MCF 10A (cell line): ENCODE measurements at places on chromosomes 7 and 10.
A peak's percentile ranks its signal among the peaks of the same experiment; 100 is the strongest.

DNA sequence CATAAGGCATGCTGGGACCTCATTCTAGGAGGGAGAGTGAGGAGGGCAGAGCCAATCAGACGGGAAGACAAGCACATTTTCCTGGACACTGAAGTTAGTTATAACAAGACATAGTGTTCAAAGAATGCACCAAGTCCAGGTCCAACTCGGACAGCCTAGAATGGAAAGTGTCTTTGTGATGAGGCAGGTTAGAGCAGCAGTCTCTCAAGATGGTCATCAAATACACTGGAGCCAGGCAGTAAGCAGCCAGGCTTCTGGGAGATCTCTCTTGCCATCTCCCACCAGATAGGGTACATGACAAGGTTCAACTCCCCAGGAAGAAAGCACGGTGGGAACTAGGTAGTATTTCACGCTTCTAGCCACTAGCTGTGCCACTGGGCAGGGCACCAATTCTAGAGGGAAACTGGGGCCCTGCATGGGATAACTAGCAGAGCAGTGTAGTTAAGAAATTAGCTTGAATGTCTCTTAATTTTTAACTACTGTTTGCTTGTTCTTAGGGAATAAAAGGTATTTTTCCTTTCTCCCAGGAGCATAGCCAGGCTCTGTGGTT, 7.6 kb upstream of the GPAM start:
- DNase-seq = no peak

DNA sequence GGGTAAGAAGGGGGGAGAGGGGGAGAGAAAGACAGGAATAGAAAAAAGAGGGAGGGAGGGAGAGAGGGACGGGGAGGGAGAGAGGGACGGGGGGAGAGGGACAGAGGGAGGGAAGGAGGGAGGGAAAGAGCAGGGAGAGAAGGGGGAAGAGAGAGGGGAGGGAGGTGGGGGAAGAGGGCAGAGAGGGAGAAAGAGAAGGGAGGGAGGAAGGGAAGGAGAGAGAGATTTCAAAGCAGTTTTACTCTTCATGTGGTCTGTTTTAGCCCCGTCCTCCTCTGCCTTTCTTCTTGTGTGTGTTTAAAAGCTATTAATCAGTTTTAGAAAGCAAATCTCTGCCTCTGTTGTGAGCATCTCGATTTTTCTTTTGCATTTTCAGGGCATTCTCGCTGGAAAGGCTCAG, 237.0 kb downstream of the WDR37 start:
- no peak for DNase-seq

DNA sequence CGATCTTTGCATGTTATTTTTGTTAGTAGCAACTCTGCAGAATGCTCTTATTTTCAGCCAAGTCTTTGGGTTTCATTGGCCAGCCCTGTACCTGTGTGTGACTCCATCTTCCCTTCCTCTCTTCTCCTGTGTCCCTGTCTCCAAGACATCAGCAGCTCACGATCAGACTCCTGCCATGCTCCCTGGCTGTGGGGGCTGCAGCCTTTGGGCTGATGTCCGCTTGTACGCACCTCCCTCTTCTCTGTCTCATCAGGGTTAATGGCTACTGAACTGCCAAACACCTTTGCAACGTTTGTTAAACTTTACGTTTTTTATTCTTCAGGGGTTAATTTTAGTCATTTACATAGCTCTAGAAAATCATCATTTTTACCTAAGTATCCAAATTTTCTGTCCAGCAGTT, 103.5 kb upstream of the RET start:
- no peak for DNase-seq

- DNase-seq = peak; percentile 21
These were observed 2.0 kb downstream of the PIP4K2A start for GRCh38 chr10:22712211-22712955.

- no peak for DNase-seq
These were observed 395.4 kb downstream of the SFMBT2 start for GRCh38 chr10:7015457-7015856.

DNA sequence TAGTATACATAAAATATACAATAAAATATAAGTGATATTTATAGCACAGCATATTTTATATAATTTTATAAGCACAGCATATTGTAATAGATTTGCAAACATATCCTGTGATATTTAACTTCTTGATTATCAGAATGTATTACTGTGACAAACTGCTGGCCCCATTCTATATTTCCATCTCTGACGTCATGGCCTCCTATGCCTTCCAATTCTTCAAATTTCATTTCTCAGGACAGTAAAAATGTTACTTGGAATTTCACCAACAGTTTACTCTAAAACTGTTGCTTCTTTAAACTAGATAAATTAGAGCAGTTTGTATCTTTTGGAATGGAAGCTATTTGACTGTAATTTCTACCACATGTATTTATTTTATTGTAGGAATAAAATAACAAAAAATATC, 102.5 kb upstream of the SLC25A13 start:
- DNase-seq = no peak

GRCh38 chr10:31549896-31550295, 230.9 kb downstream of the ZEB1 start:
- peak; percentile 52 for DNase-seq

DNA sequence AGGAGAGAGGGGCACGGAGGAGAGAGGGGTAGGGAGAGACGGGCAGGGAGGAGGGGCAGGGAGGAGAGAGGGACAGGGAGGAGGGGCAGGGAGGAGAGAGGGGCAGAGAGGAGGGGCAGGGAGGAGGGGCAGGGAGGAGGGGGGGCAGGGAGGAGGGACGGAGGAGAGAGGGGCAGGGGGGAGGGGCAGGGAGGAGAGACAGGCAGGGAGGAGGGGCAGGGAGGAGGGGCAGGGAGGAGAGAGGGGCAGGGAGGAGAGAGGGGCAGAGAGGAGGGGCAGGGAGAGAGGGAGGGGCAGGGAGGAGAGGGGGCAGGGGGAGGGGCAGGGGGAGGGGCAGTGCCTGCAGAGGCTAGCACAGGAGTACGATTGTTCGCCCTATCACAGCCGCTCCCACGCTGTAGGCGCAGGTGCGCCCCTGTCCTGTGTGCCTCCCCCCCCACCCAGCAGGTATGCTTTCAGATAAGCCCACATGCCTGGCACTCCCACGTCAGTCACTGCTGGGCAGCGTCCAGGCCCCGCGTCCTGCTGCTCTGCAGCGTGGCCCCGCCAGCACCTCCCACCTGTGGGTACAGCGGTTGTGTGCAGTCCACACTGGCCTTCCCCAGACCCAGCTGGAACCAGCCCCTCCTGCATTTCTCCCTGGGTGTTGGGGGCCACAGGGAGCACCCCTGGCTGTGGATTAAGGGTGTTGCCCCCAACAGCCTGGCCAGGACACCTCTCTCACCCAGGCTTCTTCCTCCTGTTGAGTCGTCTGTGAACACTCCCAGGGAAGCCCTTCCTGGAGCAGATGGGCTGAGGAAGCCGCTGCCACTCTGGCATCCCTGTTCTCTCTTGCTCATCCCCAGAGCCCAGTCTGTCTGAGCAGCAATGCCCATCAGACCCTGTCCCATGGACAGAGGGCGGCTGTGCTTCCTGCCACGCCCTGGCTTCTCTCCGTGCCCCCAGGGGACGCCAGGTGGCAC, 10.8 kb downstream of the NKX6-2 start:
- DNase-seq = no peak

GRCh38 chr10:96973809-96974747, 142.0 kb downstream of the LCOR start:
- DNase-seq = no peak

DNA sequence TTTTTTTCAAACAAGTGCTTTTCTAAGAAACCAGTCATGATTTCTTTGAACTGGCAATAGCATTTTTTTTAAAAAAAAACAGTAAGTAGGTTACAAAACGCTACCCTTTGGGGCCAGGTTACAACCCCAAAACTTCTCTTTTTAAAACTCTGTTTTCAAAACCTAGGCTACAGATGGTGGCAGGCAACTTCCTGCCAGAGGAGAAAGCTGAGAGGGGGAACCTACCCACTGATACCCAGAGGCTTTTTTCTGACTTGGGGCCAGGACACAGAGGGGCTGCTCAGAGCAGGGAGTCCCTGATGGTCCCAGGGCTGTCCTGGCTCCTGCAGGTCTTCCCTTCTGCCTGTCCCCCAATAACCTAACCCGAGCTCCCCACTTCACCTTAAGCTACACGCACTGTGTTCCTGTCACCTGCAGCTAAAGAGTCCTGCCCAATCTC, 6.9 kb downstream of the STN1 start:
- DNase-seq = no peak

- no peak for DNase-seq
These were observed 47.3 kb upstream of the TECTB start for GRCh38 chr10:112235920-112236319.

- no peak for DNase-seq
These were observed 74.2 kb upstream of the LRRC4 start for GRCh38 chr7:128105228-128106022.

DNA sequence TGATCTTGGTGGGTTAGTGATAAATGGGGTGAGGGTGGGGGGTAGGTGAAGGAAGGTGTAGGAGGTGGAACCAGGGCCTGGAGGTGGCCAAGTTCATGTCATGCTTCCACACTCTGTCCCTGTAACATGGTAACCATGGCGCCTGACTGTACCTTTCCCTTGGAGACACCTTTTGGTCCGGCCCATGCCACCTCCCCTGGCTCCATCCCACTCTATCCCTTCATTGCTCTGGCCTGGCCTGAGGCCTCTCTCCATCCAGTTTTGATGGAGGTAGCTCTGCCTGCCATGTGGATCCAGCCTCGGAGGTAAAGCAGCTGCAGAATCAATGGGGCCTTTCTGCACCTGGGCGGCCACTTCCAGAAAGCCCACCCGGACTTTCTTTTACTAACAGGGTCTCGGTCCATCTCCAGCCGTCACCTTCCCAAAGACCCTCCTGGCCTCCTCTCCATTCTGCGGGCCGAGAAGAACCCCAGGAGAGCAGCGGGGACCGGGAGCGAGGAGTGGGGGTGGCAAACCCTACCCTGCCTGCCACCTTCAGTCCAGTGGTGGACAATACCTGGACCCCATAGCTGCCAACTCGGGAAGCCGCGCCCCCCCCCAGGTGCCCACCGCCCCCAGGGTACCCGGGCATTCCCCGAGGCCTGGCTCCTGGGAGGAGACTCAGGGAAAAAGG, 504 bp upstream of the TRRAP start:
- DNase-seq = no peak

GRCh38 chr7:20310963-20311742, 19.5 kb upstream of the ITGB8 start:
- DNase-seq = peak; percentile 64

DNA sequence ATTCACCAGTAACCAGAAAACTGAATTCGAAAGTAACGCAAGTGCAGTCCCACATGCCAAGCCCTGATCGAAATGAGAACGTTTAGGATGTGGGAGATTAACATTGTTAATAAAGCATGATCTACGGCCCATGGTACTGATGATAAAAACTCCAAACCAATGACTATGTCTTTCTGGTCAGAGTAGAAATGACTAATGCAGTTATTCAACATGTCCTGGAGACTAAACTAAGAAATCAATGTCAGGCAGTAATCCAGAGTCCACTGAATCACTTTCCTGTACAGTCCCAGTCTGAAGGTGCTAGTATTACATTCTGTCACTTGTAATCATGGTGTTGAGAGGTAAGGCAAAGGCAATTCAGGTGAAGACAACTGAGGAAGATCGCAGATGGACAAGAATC, 14.4 kb downstream of the NPSR1 start:
- peak; percentile 45 for DNase-seq

GRCh38 chr7:27197137-27198042, 2.5 kb downstream of the HOXA13 start:
- DNase-seq = no peak

GRCh38 chr10:14692344-14693076, 82.2 kb downstream of the FAM107B start:
- no peak for DNase-seq

- peak; percentile 48 for DNase-seq
These were observed 392.0 kb downstream of the NRG3 start for GRCh38 chr10:82267014-82267413.

GRCh38 chr7:136134503-136134902, 157.3 kb upstream of the MTPN start:
- peak; percentile 42 for DNase-seq
